ENCODE measurements at places on chromosomes 7 and 10.

- no peak overlapping the region for H3K4me3 ChIP-seq
- no peak for DNase-seq
- no peaks in the 10 kb centered on the region for H3K27me3 ChIP-seq
Observed at GRCh38 chr10:46014206-46014605, 16.2 kb downstream of the NCOA4 start.

DNA sequence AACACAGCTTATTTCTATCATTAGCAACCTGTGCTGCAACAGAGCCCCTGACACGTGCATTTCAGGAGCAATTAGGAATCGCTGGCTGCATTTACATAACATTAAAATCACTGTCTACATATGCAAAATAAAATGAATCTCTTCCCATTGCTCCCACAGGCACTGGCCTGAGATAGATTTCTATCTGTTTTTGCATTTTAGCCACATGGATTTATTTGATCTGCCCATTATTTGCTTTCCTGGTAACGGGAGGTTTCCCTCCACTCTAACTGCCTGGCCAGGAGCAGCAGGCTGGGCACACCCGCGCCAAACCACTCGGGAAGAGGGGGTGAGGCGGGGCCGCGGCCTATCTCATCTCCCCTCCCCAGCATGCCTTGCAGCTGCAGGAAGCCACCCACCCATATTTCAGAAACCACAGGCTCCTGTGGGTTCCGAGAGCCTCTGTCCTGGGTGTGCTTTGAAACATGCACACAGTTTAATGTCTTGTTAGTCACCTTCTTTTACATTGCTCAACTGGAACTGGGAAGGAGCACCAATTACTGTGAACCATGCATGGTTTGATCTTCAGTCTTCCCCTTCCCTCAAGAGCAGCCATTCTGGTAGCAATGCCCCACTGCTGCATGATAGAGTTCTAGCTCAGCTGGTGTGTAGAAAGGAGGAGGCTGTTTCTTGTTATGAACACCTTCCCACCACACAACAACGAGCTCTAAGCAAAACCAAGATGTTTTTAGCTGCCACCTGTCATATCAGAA is 37.7 kb upstream of the IKZF1 start:
- peaks cover 11% of the 10 kb centered on the region for H3K36me3 ChIP-seq
- peak; percentile 60 for DNase-seq
- H3K27me3 ChIP-seq = no peaks in the 10 kb centered on the region
- peak overlapping the region; percentile 57 for H3K27ac ChIP-seq

GRCh38 chr7:117805241-117805640 is 68.0 kb downstream of the CTTNBP2 start:
- no peaks in the 10 kb centered on the region for H3K36me3 ChIP-seq
- no peak for DNase-seq
- no peaks in the 10 kb centered on the region for H3K27me3 ChIP-seq
- H3K4me3 ChIP-seq = no peak overlapping the region
- no peaks in the 10 kb centered on the region for H3K4me1 ChIP-seq

- peaks cover under 1% of the 10 kb centered on the region for H3K27me3 ChIP-seq
- H3K4me3 ChIP-seq = no peak overlapping the region
- no peak for DNase-seq
- no peak overlapping the region for H3K27ac ChIP-seq
- H3K36me3 ChIP-seq = no peaks in the 10 kb centered on the region
Observed at GRCh38 chr7:117759950-117760640, 113.1 kb downstream of the CTTNBP2 start.

DNA sequence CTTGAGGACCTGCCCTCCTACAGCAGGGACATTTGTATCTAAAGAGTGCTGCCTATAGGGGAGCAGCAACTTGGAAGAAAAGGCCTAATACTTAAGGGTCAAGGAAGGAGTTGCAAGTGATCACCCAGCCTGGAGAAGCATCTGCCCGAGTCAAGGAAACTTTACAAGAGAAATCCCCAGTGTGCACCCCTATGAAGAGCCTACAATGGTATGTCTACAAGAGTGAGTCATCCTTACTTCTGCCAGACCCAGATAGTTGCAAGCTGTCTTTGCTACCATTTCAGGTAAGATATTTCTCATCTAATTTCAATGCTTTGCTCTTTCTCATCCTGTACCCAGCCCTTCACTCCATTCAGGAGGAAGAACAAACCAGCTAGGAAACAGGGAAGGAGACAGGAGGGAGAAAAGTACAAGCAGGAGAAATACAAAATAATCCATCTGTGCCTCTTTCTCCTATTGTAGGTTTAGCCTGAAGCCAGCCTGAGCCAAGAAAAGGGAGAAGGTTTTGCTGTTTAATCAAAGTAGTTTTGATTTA is 34.4 kb upstream of the AGR3 start:
- no peaks in the 10 kb centered on the region for H3K36me3 ChIP-seq
- H3K27ac ChIP-seq = no peak overlapping the region
- no peaks in the 10 kb centered on the region for H3K4me1 ChIP-seq
- H3K4me3 ChIP-seq = no peak overlapping the region
- no peak for DNase-seq

- peaks cover 14% of the 10 kb centered on the region for H3K36me3 ChIP-seq
- no peak for DNase-seq
- H3K27ac ChIP-seq = no peak overlapping the region
- H3K27me3 ChIP-seq = no peaks in the 10 kb centered on the region
- H3K4me1 ChIP-seq = no peaks in the 10 kb centered on the region
Observed at GRCh38 chr7:107605218-107605815, 25.3 kb downstream of the BCAP29 start.

GRCh38 chr10:124325998-124326636 is 92.6 kb downstream of the OAT start:
- DNase-seq = no peak
- no peak overlapping the region for H3K27ac ChIP-seq
- H3K36me3 ChIP-seq = no peaks in the 10 kb centered on the region
- H3K4me1 ChIP-seq = peaks cover 2% of the 10 kb centered on the region

- H3K27ac ChIP-seq = no peak overlapping the region
- DNase-seq = no peak
- H3K36me3 ChIP-seq = no peaks in the 10 kb centered on the region
- no peaks in the 10 kb centered on the region for H3K4me1 ChIP-seq
Observed at GRCh38 chr10:52443419-52444388, 129.6 kb downstream of the DKK1 start.

GRCh38 chr7:49344556-49344955 is 420.2 kb downstream of the CDC14C start:
- H3K4me3 ChIP-seq = no peak overlapping the region
- H3K36me3 ChIP-seq = no peaks in the 10 kb centered on the region
- DNase-seq = no peak
- H3K27me3 ChIP-seq = no peaks in the 10 kb centered on the region
- H3K4me1 ChIP-seq = no peaks in the 10 kb centered on the region

DNA sequence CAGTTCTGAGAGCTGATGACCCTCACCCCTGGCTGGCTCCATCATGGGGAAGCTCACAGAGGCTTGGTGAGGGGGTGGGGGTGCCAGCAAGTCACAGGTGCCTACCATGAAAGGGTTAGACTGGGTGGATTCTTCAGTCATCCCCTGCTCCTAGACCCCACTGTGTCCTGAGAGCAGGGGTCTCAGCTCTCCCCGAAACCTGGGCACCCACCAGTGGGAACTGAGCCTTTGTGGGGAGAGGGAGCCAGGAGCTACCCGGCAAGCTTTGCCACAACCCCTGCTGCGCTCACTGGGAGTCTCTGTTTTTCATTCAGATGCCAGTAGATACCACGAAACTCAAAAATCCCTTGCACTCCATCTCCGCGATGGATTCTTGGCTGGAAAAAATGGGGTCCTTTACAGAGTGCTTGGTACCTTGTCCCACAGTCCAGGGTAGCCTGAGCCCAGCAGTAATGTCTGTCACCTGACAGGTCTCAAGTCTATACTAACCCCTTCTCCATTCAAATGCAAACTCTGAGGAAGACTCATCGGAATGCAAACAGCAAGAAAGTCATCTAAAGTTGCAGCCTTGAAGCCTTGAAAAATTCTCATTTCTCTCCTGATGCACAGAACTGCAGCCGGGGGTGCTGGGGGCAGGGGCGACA is 48.9 kb upstream of the ENO4 start:
- no peak overlapping the region for H3K4me3 ChIP-seq
- peaks cover 7% of the 10 kb centered on the region for H3K27me3 ChIP-seq
- no peaks in the 10 kb centered on the region for H3K4me1 ChIP-seq

GRCh38 chr10:99698504-99699080 is 33.3 kb downstream of the COX15 start:
- H3K27ac ChIP-seq = no peak overlapping the region
- no peak for DNase-seq
- H3K27me3 ChIP-seq = no peaks in the 10 kb centered on the region
